ENCODE measurements at places on chromosomes 5 and 9.
A peak's percentile ranks its signal among the peaks of the same experiment; 100 is the strongest.

GRCh38 chr5:88558366-88558765 is 289.7 kb upstream of the TMEM161B start:
- no peak for DNase-seq

DNA sequence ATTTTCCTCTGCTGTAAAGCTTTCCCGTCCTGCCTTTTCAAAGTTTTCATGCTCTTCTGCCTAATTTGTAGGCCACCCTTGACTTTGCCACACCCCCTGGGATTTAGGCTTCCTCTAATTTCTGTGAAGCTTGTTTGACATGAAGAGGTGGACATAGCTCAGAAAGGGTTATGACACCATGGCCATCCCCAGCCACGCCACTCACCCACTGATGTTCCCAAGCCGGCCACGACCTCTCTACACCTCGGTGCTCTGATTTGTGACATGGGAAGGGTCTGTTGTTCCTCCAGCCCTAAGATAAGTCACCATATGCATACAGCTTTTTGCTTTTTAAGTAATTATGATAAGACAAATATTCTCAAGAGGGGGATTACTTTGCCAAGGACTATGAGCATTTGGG is 139.5 kb downstream of the BARX1 start:
- no peak for DNase-seq

DNA sequence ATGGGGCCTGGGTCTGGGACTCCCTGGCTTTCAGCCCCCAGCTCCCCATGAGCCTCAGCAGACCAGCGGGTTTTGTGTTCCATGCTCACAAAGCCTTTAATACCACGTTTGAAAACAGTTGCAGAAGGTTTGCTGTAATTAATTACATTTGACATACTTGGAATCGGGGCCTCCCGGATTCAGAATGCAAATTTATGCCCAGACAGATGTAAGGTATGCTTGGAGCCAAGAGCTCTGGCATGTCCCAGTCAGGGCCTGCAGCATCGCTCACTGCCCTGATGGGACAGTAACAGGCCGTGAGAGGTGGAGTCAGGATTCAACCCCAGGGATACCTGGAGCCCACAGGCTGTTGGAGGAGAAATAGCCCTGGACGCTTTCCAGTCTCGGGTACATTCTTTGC is 12.2 kb downstream of the ZNF618 start:
- no peak for DNase-seq

- DNase-seq = no peak
Observed at GRCh38 chr9:78783743-78784142, 486.8 kb downstream of the PSAT1 start.

DNA sequence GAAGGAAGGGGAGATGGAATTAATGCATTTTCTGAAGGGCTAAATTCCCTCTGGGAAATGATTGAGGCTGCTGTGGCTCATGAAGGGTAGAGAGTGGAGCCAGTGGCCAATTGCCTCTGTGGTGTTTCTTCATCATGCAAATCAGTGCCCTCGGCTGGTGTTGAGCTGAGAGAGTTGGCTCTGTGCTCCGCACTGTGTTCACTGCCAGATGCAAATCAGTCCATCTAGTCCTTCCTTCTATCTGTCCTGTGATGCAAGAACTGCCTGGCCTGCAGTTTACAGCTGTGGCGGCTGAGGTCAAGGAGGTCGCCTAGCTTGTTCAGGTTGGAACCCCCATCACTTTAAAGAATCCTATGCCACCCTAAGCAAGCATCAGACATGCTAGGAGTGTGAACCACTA is 6.0 kb downstream of the TMEM171 start:
- peak; percentile 83 for DNase-seq

- no peak for DNase-seq
Observed at GRCh38 chr5:59798862-59799667, 94.5 kb downstream of the PDE4D start.

DNA sequence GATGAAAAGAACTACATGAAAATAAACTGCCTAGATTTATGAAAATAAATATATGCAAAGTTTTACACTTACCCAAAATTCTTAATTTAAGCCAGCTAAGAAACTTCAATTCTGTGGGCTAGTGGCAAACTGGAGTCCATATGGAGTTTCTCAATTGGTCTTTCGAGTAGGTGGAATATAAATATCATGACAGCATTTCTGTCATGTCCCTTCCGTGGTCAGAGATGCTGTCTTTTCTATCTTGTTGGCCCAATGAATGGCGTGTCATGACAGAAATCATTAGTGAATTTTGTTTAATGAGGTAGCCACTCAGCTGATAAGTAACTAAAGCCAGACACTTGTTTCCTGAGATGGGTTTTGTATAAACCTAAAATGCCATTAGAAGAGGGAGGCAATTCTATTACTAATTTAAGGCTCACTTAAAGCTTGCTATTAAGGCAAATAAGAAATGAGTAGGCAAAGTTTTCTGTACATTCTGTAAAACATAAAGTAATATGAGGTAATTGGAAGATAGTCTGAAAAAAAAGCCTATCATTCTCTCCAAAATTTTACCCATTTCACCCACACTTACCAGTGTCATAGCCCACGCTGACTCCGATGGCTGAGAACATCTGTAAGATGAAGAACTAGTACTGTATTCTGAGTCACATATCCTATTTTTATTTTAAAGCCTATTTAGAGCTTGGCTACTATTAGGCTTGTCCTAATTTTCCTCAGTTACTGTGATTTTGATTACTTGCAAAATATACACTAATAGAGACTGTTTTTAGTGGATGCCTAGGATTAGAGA is 419.3 kb upstream of the MEF2C start:
- no peak for DNase-seq

DNA sequence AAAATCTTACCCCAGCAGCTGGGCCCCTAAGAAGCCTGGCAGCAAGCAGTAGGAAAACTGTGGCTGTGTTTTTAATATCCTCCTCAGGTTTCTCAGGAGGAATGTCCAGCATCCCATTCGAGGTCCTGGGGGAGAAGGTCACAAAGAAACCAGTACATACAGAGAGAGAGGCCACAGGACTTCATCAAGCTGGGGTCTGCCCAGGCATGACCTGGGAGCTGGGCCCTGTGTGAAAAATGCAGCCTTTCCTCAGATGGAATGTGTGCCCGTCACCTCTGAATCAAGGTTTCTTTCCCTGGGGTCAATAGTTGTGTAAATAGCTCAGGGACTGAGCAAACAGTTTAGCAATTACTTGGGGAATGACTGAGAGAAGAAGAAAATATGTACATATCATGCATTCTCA is 33.9 kb upstream of the RAD23B start:
- no peak for DNase-seq

GRCh38 chr5:81776258-81776657 is 25.4 kb upstream of the SSBP2 start:
- DNase-seq = no peak

Data from Ammon's horn (tissue), 1 donor.